Mesendoderm (in vitro differentiated cells): ENCODE measurements at places on chromosomes 6 and 20.

GRCh38 chr6:83044091-83044768 lies 21.4 kb downstream of the UBE3D start:
- DNase-seq = no peak

- DNase-seq = no peak
Observed at GRCh38 chr6:151004383-151005024, 139.0 kb downstream of the MTHFD1L start.

GRCh38 chr6:163630572-163630971 lies 216.1 kb downstream of the QKI start:
- DNase-seq = no peak

GRCh38 chr6:70162972-70163371 lies 139.9 kb downstream of the COL9A1 start:
- DNase-seq = no peak

- DNase-seq = peak; percentile 100
Observed at GRCh38 chr6:33271468-33272274, at the start of the genes RPS18 and VPS52. Gene RPS18, plus strand, starts transcription at chr6:33272075. Its CDS starts 45 bp downstream, at chr6:33272120. Gene VPS52, minus strand, starts transcription at chr6:33271876. Its CDS starts 201 bp downstream, at chr6:33271675.

- no peak for DNase-seq
Observed at GRCh38 chr6:116556065-116556464, 2.5 kb downstream of the CALHM4 start.
